Mesenteric fat pad (tissue), 1 donor: ENCODE measurements at places on chromosomes 7 and 10. TPM values are rescaled to one million over a fixed set of nuclear protein-coding genes. Genes with fewer than 3 reads are reported as not detected.

PCDH15 gene
- total RNA-seq, result not detected

DNA sequence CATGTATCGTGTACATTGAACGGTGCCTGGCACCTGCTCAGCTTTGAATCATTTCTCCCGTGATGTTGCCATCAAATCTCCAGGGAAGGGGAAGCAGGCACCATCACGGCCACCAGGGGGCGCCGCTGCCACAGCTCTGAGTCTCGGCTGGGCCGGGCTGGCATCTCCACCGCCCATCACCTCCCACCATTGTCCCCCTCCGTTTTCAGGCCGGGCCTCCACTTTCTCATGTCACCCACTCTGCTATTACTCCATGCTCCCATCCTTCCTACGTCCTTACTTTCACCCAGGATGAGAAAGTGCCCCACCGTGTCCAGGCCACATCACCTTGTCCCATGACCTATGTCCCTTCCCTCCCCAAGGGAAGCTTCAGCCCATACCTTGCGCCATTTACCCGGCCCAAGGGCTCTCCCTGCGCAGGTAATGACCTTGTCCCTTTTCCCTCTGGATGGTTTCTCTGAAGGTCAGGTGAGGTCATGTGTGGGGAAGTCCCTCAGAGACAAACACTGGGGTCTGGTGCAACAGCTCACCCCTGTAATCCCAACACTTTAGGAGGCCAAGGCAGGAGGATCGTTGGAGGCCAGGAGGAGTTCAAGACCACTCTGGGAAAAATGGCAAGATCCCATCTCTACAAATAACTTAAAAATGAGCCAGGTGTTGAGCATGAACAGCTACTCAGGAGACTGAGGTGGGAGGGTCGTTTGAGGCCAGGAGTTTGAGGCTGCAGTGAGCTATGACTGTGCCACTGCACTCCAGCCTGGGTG lies 31.8 kb upstream of the OCM2 start:
- peak; percentile 92 for DNase-seq

GRCh38 chr10:8361510-8361844 lies 307.0 kb downstream of the GATA3 start:
- DNase-seq, result no peak

DNA sequence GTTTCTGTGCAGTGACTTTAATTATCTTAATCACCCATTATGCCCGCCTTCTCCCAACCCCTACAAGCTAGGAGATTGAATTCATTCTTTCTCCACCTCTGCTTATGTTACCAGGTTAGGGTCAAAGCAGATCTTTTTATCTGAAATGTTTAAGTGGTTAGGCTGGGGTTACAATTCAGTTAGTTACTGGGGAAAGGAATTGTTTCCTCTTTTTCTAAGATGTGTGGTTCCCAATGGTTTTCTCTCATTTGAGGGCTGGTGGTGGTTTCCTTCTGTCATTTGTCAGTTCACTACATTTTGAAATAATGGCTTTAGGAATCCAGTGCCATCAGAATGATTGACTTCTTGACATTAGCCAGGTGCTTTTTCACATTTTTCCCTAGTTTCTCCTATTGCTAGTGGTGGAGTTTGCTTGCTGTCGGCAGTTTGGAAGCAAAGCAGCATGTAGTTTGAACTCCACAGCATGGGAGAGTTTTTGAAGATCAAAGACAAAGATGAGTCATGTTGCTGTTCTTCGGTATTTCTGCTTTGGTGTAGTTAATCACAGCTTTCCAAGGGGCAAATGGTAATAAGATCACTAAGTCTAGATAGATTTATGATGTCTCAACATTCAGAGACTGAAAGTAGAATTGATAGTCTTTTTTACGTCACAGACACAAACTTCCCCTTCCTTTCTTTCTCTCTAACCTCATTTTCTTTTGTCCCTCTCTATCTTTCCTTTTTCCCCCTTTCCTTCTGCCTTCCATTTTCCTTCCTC lies 168.2 kb downstream of the SND1 start:
- no peak for DNase-seq

- DNase-seq, result no peak
These were observed 8.8 kb downstream of the ASB10 start for GRCh38 chr7:151178236-151178635.

GRCh38 chr7:131057794-131058070 lies 269.9 kb upstream of the MKLN1 start:
- no peak for DNase-seq

GRCh38 chr7:88432301-88432700 lies 125.6 kb upstream of the STEAP4 start:
- no peak for DNase-seq

GRCh38 chr10:11145495-11145855 lies 127.8 kb downstream of the CELF2 start:
- DNase-seq, result no peak

DNA sequence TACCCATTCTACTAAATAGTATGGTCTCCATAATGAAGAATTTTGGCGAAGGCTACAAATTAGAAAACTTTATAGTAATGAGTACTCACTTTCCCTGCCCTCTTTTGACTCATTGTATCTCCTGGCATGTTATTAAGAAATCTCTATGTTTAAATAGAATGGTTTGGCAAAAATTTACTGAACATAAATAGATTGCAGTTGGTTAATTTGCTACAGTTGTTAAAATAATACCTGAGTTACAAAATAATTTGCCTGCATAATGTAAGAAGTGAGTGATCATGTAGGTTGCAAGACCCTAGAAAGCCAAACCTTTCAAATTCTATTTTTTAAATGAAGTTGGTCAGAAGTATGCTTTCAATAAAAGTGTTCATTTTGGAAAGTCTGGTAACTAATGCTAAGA lies 176.8 kb upstream of the AHR start:
- DNase-seq, result no peak

DNA sequence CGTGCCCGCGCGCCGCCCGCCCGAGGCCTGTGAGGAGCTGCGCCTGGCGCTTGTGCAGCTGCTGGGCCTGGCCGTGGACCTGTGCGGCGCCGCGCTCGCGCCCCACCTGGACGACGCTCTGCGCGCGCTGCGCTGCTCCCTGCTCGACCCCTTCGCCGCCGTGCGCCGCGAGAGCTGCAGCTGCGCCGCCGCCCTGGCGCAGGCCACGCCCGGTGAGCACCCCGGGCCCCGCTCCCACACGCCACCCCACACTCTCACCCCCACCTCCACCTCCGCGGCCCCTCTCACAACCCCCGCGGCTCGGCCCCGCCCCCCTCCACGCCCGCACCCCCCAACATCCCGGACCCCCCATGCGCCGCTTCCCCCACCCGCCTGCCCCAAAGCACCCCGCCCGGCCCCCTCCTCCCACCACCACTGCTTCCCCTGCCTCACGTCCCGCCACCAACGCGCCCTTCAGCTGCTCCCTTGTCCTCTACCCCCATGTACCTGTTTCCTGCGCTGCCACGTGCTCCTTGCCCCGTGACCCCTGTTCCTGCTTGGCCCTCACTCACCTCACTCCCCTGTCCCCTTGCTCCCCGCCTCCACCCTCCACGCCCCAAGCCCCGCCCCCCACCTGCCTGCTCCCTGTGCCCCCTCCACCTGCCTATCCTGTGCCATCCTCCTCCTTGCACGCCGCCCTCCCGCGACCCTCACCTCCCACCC lies at the start of gene PRKAR1B:
Gene PRKAR1B (minus strand): TSS at position 178 of the 702 bp plus-strand sequence. CDS start 15,776 bp downstream, outside the sequence.
- DNase-seq, result peak; percentile 79

- DNase-seq, result peak; percentile 94
These were observed 744 bp downstream of the PPRC1 start for GRCh38 chr10:102133373-102134195.

DNA sequence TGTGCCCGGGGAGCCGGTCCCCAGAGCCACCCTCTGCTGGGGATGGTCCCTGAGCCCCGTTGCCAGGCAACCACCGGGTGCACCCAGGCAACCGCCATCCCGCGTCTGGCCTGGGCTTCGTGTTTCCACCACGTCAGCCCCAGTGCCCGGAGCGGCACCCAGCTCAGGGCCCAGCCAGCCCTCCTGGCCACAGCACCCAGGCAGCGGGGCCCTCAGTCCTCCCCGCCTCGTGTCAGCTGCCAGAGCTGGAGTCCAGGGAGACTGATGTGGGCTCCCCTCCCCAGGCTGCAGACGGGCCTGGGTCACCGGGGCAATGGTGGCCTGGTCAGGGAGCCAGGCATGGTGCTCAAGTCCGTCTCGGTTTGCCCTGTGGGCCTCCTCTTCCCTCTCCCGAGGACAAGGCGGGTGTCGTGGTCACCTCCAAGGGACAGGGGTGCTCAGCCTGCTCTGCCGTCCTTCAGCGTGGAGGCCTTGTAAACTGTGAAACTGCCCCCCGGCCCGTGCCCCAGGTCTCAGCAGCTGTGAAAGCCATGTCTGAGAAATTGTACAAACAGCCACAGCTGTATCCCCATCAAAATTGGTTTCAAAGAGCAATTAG lies 72.5 kb downstream of the MICALL2 start:
- no peak for DNase-seq

DNA sequence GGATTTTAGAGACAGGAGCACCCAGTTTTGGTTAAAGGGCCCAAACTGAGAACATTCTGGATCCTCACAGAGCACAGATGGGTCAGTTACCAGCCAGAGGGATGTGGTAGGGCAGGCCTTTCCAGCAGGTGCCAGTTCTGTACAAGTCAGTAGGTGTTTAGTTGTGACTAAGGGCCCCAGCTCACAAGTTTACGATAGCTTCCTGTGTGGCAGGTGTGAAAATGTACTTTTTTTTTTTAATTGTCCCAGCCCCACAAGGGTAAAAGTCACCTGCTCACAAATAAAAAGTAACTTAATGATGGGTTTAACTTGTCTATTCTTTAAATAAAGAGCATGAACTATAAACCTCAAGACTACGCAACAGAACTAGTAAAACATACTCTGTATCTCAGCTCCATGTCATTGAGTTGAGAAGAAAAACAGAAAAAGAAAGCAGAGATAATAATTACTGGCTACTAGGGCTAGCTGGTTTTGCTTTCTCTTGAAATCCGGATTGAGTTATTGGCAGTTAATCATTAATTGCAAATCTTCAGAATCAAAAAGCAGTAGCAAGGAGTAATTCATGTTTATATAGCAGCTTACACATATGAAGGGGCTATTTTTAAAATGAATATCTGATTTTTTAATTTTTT lies 15.4 kb downstream of the NFE2L3 start:
- DNase-seq, result no peak

GRCh38 chr7:187227-187927 lies 5.0 kb upstream of the FAM20C start:
- DNase-seq, result no peak
